ENCODE measurements at places on chromosomes 1 and 21.

DNA sequence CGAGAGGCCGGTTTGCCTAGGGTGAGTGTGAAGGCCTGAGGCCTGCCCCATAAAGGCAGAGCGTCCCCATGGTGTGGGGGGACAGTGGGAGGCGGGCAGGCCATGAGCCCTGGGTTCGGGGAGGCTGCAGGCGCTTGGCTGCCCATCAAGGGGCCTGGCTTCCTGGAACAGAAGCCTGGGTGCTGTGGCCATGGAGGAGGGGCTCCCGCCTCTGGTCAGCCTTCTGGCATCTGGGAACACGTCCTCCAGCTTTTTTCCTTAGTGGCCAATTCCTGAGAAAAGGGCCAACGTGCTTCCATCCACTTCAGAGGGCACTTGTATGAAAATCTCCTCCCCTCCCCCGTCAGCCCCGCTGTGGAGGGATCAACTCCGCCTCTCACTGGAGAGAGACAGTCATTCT lies 58.7 kb downstream of the PRDM16 start:
- no peak for DNase-seq

- DNase-seq, result no peak
Observed at GRCh38 chr1:193629875-193630274, 443.5 kb upstream of the B3GALT2 start.

GRCh38 chr1:50490640-50491039 lies 67.4 kb upstream of the DMRTA2 start:
- DNase-seq, result no peak

DNA sequence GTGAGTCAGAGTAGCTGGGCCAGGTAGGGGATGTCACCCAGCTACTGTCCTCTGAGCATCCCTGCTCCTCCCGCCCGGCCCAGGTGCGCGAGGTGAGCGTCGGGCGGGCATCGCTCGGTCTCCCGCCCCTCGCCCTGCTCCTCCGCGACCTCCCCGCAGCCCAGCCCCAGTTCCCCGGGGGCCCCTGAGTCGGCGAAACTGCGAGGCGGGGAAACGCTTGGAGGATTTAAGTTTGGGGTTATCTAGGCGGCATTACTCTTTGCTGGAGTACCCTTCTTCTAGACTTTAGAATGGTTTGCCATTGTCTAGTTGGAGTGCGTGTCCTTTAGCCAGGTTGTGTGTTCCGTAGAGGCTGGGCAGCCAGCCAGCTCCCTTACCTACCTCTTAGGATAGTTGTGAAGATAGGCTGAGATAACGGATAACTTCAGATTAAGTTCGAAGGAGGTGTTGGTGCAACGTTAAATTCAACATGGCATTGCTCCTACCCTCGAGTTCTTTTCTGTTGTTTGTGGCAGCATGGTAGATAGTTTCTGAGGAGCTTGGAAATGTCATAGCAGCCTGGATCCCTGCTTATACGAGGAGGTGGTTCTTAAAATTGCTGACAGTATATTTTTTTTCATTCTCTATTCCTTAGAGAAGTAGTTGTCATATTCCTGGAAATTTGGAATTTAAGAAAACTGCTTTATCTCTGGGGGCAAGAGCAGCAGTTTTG lies 697 bp downstream of the AGO3 start:
- peak; percentile 21 for DNase-seq

DNA sequence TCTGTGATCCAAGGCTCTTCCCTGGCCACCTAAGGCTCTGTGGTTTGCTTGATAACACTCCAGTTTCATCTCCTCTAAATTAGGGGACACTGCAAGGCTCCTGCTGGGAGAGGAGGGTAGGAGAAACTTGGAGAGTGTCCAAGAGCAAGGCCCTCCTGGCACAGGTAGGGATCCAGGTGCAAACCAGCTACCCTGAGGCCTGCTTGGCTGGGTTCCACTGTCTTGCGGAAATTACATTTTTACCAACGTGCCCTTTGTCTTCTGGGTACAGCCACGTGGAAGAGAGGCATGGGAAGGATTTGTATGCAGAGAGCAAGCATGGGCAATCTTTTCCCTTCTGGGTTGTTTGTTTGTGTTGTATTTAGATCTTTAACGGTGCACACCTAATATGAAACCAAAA lies 132.5 kb downstream of the PRDM2 start:
- DNase-seq, result no peak

DNA sequence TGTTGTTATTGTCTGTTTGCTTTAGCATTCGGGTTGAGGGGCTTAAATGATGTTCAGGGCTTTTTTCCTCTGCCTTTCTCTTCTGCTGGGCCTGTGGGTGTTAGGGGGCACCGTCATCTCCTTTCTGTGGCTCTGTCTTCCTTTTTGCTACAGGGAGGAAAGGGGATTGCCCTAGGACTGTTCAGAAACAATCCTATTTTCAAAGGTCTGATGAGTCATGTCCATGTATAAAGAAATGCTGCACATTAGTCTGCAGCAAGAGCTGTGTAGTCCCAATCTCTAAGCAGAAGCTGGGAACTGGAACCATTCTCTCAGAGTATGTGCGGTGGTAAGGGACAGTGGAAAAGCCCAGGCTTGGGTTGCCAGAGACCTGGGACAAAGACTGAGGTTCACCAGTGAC lies 462.3 kb downstream of the OMA1 start:
- no peak for DNase-seq

- DNase-seq, result no peak
Observed at GRCh38 chr1:164840936-164841335, 282.0 kb downstream of the PBX1 start.

- no peak for DNase-seq
Observed at GRCh38 chr1:203441766-203442165, 33.8 kb upstream of the PRELP start.

DNA sequence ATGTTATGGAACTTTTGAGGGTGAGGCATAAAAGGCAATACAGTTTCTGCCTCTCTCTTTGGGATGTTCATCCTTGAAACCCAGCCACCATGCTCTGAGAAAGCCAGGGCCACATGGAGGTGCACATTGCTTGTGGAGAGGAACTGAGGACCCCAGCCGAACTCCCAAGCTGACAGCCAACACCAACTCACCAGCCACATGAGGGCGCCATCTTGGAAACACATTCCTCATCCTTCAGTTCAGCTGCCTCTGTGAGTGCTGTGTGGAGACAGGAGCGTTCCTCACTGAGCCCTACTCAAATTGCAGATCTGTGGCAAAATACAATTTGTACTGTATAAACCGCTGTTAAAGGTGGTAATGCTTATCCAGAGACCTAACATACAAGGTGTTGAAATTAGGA lies 137.5 kb downstream of the GABPA start:
- no peak for DNase-seq

DNA sequence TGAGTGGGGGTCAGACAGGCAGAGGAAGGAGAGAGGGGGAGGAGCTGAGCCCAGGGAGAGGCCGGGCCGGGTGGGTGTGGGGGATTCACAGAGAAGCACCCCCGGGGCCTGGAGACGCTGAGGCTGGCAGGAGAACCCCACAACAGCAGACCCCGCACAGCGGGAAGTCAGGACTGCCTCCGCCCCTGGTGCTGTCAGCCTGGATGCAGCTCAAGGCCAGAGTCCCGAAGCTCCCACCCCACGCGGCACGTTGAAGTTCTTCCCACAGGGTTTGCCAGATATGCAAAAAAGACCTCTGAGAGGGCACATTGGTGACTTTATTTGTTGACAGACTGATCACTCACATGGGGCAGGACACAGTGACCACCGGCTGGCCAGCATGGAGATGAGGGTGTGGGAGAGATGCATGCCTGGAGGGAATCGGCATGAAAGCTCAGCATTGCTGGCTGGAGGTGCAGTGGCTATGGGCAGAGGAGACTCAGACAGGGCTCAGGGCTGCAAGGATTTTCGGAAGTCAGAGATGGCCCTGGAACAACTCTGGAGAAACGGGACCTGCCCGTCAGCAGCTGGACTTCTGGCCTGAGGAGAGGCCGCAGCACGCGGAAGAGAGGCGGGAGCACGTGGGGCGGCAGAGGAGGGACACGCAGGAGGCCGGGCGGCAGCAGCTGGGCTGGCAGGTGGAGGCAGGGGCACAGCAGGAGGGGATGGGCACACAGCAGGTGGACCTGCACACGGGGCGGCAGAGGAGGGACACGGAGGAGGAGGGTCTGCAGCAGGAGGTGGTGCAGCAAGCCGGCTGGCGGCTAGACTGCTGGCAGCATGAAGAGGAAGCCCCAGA lies 885 bp downstream of the KRTAP10-3 start:
- no peak for DNase-seq

GRCh38 chr1:244422174-244422573 lies 29.5 kb downstream of the ADSS2 start:
- DNase-seq, result no peak

DNA sequence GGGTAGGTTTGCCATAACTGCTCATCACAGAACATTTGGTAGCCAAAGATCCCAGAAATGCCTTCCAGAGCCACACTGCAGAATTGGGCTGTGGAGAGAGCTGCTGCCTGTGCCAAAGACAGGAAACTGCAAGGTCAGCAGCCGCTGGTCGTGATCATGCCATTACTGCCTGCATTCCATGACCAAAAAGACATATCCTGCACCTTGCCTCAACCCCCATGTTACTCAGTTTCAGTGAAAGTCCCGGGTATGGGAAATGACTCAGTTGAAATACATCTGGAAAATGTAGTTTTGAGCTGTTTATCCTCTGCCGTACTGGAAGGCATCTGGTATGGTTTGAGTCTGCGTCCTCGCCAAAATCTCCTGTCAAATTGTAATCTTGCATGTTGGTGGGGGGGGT lies 161.7 kb downstream of the FCRL5 start:
- DNase-seq, result peak; percentile 70

GRCh38 chr1:20480951-20481617 lies 4.9 kb downstream of the CAMK2N1 start:
- no peak for DNase-seq

- DNase-seq, result no peak
Observed at GRCh38 chr1:169361281-169361680, 6.3 kb downstream of the NME7 start.

GRCh38 chr1:153852170-153852569 lies 70.6 kb downstream of the GATAD2B start:
- DNase-seq, result no peak

GRCh38 chr1:3842912-3843311 lies 14.1 kb downstream of the CEP104 start:
- DNase-seq, result no peak

GRCh38 chr1:165855010-165855838 lies 27.8 kb downstream of the UCK2 start:
- DNase-seq, result no peak

GRCh38 chr1:42931911-42932422 lies 26.7 kb downstream of the SLC2A1 start:
- DNase-seq, result no peak

DNA sequence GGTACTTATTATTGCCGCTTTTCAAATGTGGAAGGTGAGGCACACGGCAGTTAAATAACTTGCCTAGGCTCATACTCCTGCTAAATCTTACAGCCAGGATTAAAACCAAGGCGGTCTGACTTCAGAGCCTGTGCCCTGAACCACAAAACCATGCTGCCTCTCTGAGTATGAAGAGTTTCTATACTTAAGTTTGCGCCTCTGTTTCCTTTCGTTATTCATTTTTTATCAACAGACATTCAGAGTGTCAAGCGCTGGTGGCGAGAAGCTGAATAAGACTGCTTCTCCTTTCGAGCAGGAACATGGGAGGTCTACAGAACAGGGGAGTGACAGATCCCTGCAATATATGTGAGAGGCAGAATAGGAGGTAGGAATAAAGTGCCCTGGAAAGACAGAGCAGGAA lies 96.0 kb upstream of the DUSP10 start:
- DNase-seq, result no peak

GRCh38 chr1:27876341-27877114 lies 4.2 kb downstream of the THEMIS2 start:
- no peak for DNase-seq

GRCh38 chr1:17891205-17892110 lies 136.3 kb downstream of the ACTL8 start:
- DNase-seq, result no peak

GRCh38 chr1:13700521-13701270 lies 708 bp downstream of the PRDM2 start:
- DNase-seq, result peak; percentile 66

GRCh38 chr1:7060745-7061144 lies 275.5 kb downstream of the CAMTA1 start:
- DNase-seq, result no peak

GRCh38 chr1:93729906-93730305 lies 48.3 kb upstream of the BCAR3 start:
- DNase-seq, result no peak

- DNase-seq, result no peak
Observed at GRCh38 chr21:43913928-43914327, 48.9 kb downstream of the AGPAT3 start.

- no peak for DNase-seq
Observed at GRCh38 chr1:89070509-89070908, 5.5 kb upstream of the GBP1 start.

GRCh38 chr1:225445639-225446594 lies 18.1 kb upstream of the LBR start:
- no peak for DNase-seq

DNA sequence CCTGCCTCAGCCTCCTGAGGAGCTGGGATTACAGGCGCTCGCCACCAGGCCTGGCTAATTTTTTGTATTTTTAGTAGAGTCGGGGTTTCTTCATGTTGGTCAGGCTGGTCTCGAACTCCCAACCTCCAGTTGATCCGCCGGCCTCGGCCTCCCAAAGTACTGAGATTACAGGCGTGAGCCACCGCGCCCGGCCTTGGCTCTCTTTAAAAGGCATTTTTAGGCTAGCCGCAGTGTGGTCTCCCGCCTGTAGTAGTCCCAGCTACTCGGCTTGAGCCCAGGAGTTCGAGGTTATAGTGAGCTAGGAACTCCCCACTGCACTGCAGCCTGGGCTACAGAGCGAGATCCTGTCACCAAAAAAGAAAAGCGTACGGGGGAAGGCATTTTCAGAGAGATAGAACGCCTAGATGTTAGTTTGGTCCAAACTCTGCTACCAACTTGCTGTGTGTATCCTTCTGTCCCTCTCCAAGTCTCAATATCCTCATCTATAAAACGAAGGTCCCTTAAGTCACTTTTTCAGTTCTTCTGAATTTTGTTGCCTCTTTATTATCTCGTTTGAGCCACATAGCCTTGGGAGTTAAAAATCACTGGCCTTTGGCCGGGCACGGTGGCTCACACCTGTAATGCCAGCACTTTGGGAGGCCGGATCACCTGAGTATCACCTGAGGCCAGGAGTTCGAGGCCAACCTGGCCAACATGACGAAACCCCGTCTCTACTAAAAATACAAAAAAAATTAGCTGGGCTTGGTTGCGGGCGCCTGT lies 734 bp downstream of the MED18 start:
- no peak for DNase-seq

- DNase-seq, result no peak
Observed at GRCh38 chr1:205571747-205572146, 60.1 kb downstream of the ELK4 start.
